ENCODE measurements at places on chromosomes 12 and 14.
A peak's percentile ranks its signal among the peaks of the same experiment; 100 is the strongest.

DNA sequence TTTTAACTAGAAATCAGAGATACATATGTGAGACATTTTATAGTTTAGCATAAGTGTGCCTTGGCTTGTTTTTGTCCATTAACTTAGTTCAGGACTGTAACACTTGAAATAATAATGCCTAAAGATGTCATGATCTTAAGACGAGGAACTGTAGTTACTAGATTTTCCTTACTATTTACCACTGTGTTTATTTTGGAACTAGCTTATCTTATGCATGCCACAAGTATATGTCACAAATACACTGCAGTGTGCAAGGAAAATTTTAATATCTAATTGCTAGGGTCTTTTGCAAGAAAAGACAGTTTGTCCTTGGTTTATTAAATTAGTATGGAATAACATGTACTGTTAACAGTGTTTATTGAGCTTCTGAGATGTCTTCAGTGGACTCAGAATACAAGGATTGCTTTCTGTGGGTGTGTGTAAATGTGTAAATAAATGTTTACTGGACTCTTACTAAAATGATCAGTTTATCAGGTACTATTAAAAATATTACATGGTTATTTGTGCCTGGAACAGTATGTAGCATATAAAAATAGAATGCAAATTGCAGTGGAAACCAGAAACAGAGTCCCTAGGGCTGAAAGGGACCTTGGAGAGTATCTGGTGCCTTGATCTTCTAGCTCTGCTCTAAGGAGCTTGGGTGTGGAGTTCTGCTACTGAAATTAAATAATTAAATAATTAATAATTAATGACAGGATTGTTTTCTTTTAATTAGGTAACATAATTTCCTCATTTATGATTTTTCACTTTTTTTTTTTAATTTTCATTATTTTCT is 58.1 kb downstream of the FGD4 start:
- DNase-seq: no peak

- DNase-seq: peak; percentile 39
Observed at GRCh38 chr12:12661086-12661856, 34.7 kb downstream of the GPR19 start.

- no peak for DNase-seq
Observed at GRCh38 chr12:77130193-77130592, 64.8 kb upstream of the E2F7 start.

DNA sequence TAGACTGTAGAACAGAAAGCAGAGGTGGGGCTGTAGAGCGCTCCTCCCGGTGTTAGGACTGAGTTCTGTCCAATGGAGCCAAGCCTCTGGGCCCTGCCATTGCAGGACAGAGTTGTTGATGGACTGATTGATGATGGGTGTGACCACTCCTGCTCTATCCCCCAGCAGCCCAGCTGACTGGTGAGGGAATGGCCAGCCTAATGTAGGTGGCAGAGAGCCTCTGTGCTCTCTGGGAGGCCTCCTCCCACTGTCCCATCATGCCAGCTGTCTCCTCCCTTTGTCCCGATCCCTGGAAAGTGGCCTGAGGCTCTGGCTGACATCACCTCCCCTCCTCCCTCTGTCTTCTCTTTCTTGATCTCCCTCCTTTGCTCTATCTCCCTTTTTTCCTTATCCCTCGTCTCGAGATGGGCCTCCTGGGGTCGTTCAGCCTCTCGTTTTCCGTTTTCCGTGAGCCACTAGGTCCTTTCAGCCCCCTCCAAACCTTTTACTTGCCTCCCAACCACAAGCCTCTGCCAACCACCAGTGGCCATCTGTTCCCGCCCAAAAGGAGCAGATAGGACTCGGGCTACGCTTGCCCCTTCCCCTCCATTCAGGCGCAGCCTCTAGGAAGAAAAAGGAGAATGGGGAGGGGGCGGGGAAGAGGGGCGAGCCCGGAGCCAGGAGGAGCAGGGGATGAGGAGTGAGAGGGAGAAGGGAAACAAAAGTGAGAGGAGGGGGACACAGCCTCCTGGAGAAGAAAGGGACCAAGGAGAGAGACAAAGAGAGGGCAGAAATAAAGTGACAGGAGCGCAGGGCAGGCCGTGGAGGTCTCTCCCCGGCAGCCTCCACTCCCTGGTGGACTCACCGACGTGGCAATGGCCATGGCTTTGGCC is 572 bp downstream of the EFS start:
- no peak for DNase-seq

DNA sequence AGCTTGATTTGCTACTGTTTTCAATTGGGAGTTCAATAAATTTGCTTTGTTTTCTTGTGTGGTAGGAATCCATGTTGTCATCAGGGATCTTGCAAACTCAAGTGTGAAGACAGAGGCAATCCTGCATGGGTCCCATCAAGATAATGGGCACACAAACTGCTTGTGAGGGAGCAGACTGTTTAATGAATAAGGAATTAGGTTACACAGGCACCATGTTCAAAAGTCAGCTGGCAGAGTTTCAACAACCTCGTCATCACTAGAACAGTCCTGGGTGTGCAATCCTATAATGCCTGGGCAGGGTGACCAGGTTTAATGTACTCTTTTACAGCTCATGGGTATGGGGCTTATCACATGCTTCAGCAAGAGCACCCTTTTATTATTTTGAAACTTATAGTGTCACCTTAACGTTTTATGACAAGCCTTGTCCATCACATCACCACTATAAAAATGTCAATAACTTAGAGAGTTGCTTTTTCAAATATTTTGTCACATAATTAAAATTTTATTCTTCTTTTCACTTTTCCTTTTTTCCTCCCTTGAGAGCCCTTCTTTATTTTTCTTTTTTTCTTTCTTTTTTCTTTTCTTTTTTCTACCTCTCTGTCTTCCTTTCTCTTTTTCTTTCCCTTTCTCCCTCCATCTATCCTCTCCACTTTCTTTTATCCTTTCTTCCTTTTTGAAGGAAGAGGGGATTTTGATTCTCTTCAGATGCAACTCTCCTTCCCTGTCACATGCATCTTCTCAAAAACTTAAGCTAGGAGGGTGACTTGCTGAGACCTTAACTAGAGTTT is 252.2 kb upstream of the ATP2B1 start:
- no peak for DNase-seq
